Activated T-cell treated with anti-CD3 and anti-CD28 coated beads, Interleukin-2, amount 50 U/mL, for 1 hour (primary cell): ENCODE measurements at places on chromosomes 5 and 9.

GRCh38 chr9:129414377-129414992, 206.4 kb downstream of the C9orf50 start:
- no peak for DNase-seq

- no peak for DNase-seq
These were observed 338.2 kb downstream of the BNC2 start for GRCh38 chr9:16532272-16532671.

- DNase-seq, result no peak
These were observed 21.0 kb upstream of the SUSD3 start for GRCh38 chr9:93037476-93037971.

GRCh38 chr9:116686135-116686534, 970 bp upstream of the TRIM32 start:
- DNase-seq, result no peak

DNA sequence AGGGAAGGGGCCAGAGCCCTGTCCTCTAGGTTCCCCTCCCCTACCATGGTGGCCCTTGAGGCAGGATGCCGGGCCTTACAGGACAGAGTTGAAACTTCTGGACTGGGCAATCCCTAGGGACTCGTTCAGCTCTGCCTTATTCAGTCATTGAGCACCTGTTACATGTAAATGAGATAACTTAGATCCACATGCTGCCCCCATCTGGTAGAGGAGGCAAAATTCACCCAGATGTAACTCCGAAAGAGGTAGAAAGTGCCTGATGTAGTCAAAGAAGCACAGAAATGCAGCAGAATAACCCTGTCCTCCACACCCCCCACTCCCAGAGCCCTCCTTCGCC, 1.5 kb downstream of the GGTA1 start:
- DNase-seq, result no peak

DNA sequence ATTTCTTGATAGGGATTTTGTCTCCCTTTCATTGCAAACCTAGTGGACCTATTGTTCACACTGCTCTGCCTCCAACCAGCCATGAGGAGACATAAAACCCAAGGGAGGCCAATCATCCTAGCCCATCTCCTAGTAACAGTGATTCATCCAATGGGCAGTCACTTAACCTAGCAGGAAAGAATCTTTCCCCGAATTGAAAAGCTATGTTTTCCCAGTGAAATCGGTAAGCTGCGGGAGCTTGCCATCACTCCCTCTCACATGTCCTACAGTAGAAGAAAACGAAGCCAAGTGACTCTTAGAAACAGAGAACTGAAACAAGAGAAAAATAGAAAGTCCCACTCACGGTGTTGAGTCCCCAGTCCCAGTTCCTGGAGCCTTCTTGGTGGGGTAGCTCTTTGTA, 123.3 kb downstream of the SUSD1 start:
- DNase-seq, result no peak

DNA sequence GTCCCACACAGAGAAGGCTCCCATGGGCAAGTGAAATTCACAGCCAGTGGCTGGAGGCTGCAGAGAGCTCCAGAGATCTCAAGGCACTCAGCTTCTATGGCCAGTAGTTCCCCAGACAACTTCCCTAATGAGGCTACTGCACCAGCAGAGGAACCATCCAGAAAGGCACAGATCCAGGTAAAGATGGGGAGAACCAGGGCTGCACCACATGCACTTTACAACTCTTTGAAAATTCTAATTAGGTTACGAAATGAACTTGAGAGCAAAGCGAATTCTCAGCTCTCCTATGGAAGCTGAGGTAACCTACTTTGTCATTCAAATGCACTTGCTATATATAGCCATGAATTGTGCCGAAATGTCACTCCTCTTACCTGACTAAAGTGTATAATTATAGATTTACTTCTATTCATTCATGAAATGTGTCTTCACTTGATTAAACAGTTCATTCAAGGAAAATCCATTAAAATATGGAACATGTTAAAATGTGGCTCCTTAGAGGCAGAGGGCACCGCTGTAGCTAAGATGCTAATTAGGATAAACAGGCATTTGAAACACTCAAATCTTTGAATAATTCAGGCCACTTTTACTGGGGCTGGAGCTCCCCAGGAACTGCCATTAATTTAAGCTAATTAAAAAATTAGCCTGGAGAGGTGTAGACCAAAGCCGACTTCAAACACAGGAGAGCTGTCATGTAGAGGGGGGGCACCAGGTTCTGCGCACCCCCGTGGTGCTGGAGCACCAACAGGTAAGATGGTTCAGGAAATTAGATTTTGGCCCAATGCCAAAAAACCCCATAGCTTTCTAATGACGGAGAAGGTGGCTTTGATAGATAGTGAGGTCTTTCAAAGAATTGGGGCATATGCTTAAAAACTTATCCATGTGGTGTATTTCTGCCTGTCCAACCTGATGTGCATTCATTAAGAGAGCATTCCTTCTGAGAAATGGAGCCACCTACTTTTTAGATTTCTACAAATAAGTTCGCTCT, 204.1 kb downstream of the GABBR2 start:
- no peak for DNase-seq

- no peak for DNase-seq
These were observed 627.2 kb downstream of the CCDC171 start for GRCh38 chr9:16180091-16180490.

- no peak for DNase-seq
These were observed 129.7 kb upstream of the PCA3 start for GRCh38 chr9:76634356-76635054.

DNA sequence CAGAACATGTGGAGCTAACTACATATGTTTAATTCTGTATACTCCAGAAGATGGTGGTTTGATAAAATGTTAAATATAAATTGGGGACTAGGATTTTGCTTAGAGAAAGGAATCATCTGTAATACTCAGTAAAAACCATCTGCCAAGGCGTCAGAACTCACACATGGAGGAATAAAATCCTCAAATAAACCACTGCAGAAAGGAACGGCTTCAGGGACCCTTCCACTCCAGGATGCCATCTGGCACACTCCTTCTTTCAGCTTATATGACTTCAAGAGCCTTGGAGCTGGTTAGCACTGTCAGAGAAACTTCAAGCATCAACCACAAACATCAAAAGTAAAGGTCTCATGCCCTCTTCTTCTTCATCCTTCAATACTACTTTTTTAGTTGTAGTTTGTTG, 360.6 kb downstream of the PLK2 start:
- DNase-seq, result no peak

DNA sequence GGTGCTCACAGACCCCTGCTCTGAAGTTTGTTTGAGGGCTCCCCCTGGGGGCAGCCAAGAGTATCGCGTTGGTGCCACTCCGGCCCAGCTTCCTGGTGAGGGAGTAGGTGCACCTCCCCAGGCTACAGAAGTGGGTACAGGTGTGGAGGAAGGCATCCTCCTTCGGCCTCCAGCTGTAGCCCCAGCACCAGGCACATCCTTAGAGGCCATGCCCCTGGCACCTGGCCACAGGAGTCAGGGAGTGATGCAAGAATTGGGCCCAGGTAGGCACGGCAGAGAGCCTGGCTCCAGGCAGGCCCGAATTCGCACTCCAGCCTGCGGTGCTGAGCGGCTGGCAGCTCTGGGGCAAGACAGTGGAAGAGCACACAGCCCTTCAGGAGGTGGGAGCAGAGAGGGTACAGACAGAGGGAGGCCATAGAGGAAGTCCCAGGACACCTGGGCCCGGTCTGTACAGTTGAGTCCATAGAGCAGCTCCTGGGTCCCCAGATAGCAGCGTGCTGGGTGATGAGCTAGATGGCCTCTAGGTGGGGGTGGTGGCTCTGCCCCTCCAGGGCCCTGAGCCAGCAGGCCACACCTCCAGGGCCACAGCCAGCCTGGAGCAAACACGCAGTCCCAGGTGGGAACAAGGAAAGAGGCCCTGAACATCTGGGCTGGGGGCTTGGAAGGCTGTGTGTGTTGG, 2.4 kb downstream of the SAPCD2 start:
- DNase-seq, result peak; percentile 86

DNA sequence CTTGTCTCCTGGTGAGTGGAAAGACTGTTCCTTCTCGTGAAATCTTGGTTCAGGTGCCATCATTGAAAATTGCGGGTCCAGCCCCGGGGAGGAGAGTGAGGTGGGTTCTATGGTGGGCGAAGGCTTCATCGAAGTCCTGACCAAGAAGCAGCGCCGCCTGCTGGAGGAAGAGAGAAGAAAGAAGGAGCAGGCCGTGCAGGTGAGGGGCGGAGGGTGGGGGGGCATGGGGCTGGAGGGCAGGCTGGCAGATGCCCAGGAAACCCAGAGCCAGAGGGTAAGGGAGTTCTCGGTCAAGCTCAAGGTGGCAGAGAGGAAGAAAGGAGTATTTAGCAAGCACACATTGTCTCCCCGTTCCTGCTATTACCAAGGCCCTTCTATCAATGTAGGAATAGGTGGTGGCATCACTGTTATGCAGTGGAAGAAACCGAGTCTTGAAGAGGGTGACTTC, 24.3 kb upstream of the POMT1 start:
- peak; percentile 65 for DNase-seq

DNA sequence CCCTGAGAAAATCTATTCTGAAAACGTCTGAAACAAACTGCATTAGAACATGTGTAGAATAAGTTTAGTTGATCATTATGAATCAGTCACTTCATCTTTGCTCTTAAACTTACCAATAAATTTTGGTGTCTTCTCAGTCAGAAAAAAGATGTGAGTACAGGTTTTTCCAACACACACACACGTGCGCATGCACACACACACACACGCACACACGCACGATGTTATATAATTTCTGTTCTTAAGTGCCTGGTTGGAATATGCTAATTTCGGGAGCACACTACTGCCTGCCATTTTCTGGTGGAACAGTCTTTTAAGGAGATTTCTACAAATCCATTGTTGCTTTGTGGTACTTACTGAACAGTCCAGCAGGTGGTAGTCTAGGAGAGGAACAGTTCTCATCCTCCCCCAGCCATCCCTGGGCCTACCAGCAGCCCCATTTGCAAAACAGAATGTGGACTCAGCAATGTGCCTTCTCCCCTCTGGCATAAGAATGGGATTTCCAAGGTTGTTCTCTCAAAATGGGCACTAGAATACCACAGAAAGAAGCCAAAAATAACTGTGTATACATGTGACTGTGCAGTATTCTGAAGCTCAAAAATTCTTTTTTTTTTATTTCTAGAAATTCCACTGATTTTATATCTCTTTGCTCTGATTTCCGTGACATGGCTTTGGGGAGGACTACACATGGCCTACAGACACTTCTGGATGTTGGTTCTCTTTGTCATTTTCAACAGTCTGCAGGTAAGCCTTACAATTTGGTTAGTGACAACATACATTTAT, 281.3 kb downstream of the ARRDC3 start:
- DNase-seq, result peak; percentile 26

GRCh38 chr5:154092356-154093141, 53.8 kb downstream of the MFAP3 start:
- DNase-seq, result no peak

- DNase-seq, result no peak
These were observed 7.8 kb upstream of the LCN1 start for GRCh38 chr9:135513351-135513846.

DNA sequence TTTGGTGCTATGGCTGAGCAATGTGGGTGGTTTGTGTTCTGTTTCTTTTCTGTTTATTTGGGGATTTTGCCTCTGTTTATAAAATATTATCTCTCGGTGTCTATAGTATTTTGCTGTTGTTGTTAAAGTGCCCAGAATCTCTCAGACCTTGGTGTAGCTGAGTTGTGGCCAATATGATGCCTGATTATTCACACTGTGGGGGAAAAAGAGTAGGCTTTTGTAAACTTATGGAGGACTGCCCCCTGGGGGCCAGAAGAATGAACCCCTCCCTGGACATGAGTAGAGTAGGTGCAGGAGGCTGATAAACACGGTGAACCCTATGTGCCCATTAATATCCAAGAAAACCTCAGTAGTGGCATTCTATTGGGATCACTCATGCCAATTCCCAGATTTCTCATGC, 49.0 kb upstream of the DPYSL3 start:
- no peak for DNase-seq

GRCh38 chr5:5710471-5710870, 288.0 kb downstream of the ICE1 start:
- no peak for DNase-seq

- no peak for DNase-seq
These were observed 313.1 kb upstream of the PIK3R1 start for GRCh38 chr5:67902497-67902830.

GRCh38 chr9:85603936-85604335, 137.8 kb downstream of the AGTPBP1 start:
- no peak for DNase-seq

- no peak for DNase-seq
These were observed 28.0 kb downstream of the ANP32B start for GRCh38 chr9:98011122-98011521.

DNA sequence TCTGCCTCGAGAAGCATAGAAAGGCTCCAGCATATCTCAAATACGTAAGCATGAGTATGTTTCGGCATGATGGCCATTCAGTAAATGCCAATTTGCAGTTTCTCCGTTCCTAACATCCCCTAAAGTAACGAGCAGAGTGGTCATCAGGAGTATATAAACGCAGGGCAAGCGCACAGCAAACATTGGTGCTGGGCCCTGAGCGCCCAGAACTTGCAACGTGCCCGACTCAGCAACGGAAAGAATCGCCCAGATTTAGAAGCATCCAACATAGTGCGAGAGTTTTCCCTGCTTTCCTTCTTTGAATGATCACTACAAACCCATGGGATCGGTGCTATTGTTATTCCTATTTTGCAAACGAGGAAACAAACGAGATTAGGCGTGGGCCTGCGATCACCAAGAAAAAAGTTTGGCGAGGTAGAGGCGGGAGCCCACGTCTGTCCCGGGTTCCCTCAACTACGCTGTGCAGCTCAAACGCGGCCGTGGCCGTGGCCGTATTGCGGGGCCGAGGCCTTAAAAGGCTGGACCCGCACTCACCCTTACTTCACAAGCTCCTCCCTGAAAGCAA, 505 bp downstream of the RPS14 start:
- DNase-seq, result no peak

- DNase-seq, result no peak
These were observed 78.4 kb downstream of the NDFIP1 start for GRCh38 chr5:142186857-142187594.

GRCh38 chr5:116841734-116842133, 267.1 kb upstream of the SEMA6A start:
- DNase-seq, result no peak

- no peak for DNase-seq
These were observed 169.1 kb upstream of the CDH18 start for GRCh38 chr5:20157089-20157488.
